ENCODE measurements at places on chromosomes 4 and X. TPM values are rescaled to one million over a fixed set of nuclear protein-coding genes. Genes with fewer than 3 reads are reported as not detected.

GRCh38 chr4:164060456-164060855, 566.0 kb downstream of the TMA16 start:
- H3K4me1 ChIP-seq = peaks cover 6% of the 10 kb centered on the region
- H3K27ac ChIP-seq = no peak overlapping the region
- peaks cover 2% of the 10 kb centered on the region for H3K27me3 ChIP-seq
- no peak for DNase-seq
- H3K4me3 ChIP-seq = no peak overlapping the region

DNA sequence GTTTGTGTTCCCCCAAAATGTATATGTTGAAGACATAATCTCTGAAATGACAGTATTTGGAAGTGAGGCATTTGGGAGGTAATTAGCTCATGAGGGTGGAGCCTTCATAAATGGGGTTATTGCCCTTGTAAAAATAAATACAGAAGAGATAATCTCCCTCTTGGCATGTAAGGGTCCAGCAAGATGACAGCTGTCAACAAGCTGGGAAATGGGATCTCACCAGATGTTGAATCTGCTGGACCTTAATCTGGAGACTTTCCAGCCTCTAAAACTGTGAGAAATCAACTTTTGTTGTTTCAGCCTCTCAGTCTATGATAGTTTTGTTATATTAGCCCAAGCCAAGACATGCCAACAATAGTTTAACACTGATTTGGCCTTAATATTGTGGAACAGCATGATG, 438.2 kb upstream of the PCDH7 start:
- H3K27ac ChIP-seq = peak overlapping the region; percentile 50
- no peaks in the 10 kb centered on the region for H3K36me3 ChIP-seq
- H3K4me1 ChIP-seq = peaks cover 40% of the 10 kb centered on the region

DNA sequence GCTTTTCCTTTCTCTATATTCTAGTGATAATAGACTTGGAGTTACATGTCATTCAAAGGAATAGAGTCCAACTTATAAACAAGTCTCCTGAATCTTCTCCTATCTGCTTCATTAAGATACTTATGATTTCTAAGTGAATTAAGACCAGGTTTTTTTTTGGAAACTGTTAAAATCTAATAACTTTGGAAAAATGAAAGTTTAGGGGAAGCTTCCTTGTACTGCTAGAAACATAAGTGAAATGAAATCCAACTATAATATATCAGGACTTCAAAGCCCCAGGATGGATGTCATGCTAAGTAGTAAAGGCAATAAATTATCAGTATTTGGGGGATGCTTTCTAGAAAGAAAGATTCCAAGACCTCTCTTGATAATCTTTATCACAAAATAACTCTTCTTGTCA, 24.8 kb downstream of the GRIA2 start:
- no peaks in the 10 kb centered on the region for H3K4me1 ChIP-seq
- DNase-seq = no peak
- no peaks in the 10 kb centered on the region for H3K36me3 ChIP-seq
- no peak overlapping the region for H3K4me3 ChIP-seq

DNA sequence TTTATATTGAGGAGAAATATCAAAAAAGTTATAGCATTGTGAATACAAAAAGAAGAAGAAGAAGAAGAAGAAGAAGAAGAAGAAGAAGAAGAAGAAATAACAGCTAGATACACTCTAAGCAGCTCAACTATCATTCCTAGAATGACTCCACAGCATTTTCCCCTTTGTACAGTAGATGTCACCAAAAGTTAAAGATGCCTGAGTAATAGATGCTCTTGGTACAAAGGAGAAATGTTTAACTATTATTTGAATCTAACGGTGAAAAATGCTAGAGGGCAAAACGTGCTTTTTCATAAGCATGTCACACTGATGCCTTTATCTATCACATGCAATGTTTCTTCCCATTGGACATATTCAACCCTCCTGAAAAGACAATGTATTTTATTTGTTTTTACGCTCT, 178.4 kb upstream of the GPRIN3 start:
- no peak overlapping the region for H3K4me3 ChIP-seq
- DNase-seq = no peak
- H3K27ac ChIP-seq = no peak overlapping the region
- H3K27me3 ChIP-seq = no peaks in the 10 kb centered on the region

CTAG1B gene
- not detected for total RNA-seq
